Left ventricle myocardium superior (tissue), 1 donor: ENCODE measurements at places on chromosomes 12 and 14. TPM values are rescaled to one million over a fixed set of nuclear protein-coding genes. Genes with fewer than 3 reads are reported as not detected.

DNA sequence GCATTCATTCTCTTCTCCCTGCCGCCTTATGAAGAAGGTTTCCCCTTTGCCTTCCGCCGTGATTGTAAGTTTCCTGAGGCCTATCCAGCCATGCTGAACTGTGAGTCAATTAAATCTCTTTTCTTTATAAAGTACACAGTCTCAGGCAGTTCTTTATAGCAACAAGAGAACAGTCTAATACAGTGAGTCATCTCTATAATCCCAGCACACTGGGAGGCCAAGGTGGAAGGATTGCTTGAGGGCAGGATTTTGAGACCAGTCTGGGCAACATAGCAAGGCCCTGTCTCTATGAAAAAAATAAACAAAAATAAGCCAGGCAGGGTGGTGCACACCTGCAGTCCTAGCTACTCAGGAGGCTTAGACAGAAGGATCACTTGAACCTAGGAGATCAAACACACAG, 259.9 kb downstream of the CEP128 start:
- no peak for DNase-seq

DNA sequence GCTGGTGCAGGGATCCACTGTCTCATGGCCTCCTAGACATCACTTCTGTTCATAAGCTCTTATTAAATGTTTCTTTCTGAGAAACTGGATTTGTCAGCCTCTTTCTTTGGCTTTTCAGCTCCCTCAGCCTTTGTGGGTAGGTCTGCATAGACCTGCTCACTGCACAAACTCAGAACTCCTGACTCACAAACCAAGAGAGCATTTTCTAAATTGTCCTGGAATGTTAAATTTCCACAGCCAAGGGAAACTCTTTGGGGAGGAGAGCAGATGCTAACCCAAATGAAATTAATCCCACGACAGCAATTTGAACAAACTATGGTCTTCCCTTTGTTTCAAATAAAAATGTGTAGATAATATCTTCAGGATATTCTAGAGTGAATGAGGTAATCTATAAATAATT, 19.5 kb upstream of the CERS5 start:
- no peak for DNase-seq

- no peak for DNase-seq
Measured at GRCh38 chr14:60839657-60840056, 105.1 kb downstream of the MNAT1 start.

GRCh38 chr12:74725154-74725553, 187.5 kb downstream of the ATXN7L3B start:
- DNase-seq = no peak

DNA sequence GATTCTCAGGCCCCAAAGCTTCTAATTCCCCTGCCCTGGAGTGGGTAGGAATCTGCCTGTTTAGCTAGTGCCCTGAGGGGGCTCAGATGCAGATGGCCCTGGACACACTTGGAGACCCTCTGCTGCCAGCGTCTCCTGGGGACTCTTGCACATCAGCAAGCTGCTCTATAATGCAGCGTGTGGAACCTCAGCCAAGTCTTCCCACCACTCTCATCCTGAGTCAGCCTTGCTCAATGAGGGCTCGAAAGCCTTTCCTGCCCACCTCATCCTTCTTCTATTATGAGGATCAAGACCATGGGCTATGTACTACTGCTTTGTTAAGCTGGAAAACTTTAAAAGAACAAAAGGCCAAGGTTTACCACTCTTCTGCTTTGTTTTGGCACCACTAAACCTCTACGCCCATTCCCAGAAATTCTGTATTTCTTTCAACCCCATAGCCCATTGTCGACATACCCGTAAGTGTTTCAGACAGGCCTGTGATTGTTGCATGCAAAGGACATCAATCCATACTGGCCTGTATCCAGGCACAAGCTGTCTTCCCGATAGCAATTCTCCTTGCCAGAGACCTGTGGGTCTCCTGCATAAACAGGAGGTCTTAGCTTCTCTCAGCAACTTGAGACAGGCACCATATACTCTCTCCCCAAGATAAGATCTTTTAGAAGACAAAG, 246.9 kb downstream of the DPF3 start:
- DNase-seq = no peak

- DNase-seq = peak; percentile 43
Measured at GRCh38 chr12:3658327-3659163, 94.4 kb downstream of the CRACR2A start.

- no peak for DNase-seq
Measured at GRCh38 chr14:87386524-87386923, 606.5 kb downstream of the GALC start.

GRCh38 chr14:105167303-105168092, 1.1 kb downstream of the JAG2 start:
- peak; percentile 64 for DNase-seq

GRCh38 chr12:16385782-16386646, 38.6 kb downstream of the MGST1 start:
- no peak for DNase-seq

GRCh38 chr14:48125654-48126053, 450.2 kb upstream of the MDGA2 start:
- no peak for DNase-seq

- DNase-seq = no peak
Measured at GRCh38 chr12:90969346-90969745, 14.4 kb upstream of the CCER1 start.

GRCh38 chr14:73739174-73739898, 25.2 kb upstream of the PNMA1 start:
- DNase-seq = no peak

GRCh38 chr12:49675137-49675536, 32.1 kb downstream of the FMNL3 start:
- no peak for DNase-seq

DNA sequence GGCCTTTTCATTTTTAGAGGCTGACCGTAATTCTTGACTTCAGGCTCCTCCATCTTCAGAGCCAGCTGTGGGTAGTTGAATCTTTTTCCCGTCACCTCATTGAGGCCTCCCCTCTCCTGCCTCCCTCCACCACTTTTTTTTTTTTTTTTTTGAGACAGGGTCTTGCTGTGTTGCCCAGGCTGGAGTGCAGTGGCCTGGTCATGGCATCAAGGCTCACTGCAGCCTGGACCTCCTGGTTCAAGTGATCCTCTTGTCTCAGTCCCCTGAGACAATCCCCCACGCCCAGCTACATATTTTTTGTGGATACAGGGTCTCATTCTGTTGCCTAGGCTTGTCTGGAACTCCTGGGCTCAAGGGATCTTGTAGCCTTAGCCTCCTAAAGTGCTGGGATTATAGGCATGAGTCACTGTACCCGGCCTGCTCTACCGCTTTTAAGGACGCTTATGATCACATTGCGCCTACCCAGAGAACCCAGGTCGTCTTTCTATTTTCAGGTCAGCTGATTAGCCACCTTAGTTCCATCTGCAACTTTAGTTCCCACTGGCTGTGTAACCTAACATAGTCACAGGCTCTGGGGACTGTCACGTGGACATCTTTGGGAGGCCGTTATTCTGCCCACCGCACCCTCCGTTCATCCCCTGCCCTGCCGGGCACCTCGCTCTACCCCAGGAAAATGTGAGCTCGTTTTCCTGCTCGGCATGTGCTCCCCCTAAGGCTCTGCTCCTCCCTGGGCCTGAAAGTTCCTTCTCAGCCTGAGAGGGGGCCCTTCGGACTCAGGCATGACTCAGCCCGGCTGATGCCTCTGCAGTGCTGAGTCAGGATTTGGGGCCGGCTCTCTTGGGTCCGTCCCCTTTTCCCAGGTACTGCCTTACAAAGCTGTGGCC, 13.4 kb downstream of the TNFAIP2 start:
- DNase-seq = peak; percentile 66

- no peak for DNase-seq
Measured at GRCh38 chr12:107429006-107429705, 256.4 kb upstream of the PWP1 start.

DNA sequence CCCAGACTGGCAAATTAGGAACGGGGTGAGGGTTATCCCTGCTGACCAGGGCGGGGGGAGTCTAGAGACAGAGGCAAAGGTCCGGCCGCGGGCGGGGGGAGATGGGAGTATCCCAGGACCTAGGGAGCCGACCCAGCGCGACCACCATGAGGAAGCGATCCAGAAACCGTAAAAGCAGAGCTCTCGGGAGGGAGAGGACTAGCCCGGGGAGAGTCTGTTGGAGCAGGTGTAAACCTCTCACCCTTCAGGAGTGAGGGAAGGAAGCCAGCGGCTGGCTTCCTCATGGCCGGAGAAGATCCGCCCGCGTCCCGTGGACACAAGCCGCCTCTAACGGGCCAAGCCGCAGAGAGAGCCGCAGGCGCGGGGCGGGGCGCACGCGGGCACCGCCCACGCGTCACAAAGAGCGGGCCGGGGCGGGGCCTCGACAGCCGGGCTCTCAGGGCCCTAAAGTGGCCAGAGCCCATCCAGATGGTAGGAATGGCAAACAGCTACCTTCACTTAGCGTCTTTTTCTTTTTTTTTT, at the start of gene ACRBP:
ACRBP (minus strand) TSS at position 350 of the 522 bp plus-strand sequence; CDS start at position 284, 66 bp downstream.
- DNase-seq = peak; percentile 94

DNA sequence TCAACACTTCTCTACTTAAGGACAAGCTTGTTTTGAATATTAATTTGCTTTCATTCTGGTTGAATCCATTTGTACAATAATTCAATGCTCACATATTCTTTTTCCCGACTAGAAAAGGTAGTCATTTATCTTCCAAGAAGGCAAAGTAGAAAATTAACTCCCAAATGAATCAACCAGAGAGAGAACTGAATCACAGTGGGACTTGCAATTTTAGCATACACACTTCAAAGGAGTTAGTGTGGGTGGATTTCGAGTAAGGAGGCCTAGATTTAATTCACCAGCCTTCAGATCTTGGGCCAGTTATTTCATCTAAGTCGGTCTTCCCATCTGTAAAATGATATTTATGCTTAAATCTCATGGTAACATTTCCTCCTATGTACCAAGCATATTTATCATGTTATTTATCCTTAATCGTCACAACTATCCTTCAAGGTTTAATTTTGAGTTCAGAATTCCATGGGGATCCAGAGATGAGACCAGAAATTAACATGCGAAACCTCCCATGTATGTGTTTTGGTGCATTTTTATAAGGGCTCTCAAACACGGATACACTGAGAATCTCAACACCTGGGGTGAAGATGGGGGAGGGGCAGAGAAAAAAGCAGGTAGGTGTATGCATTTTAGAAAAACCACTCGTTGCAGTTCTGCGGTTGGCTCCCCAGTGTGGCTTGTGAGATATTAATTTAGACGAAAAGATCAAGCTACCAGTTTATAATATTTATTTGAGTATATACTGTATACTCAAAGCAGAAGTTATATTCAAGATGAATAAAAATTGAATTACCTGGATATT, 38.9 kb upstream of the IL22 start:
- no peak for DNase-seq

DNA sequence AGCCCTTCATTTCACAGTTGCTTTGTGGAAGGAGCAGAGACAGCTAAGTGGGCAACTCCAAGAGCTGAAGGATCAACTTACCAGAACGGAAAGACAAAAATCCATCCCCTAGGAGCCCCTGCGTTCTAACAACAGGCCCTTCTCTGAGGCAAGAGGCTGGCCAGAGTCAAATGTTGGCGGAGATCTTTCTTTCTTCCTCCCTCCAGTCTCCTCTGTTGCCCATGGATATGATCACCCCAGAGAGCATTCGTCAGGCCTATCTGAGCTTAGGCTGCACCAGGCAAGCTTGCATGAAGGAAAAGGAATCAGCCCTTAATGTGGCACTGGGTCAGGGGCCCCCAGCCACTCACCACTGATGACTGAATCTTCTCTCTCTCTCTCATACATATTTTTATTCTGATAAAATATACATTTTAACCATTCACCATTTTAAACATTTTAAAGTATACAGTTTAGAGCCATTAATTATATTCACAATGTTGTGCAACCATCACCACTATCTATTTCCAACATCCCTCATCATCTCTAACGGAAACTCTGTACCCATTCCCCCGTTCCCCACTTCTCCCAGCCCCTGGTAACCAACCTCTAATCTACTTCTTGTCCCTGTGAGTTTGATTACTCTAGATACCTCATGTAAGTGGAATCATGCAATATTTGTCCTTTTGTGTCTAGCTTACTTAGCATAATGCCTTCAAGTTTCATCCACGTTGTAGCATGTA, 52.9 kb upstream of the CCND2 start:
- no peak for DNase-seq

GRCh38 chr14:38775986-38776385, 327.0 kb downstream of the SEC23A start:
- no peak for DNase-seq

DNA sequence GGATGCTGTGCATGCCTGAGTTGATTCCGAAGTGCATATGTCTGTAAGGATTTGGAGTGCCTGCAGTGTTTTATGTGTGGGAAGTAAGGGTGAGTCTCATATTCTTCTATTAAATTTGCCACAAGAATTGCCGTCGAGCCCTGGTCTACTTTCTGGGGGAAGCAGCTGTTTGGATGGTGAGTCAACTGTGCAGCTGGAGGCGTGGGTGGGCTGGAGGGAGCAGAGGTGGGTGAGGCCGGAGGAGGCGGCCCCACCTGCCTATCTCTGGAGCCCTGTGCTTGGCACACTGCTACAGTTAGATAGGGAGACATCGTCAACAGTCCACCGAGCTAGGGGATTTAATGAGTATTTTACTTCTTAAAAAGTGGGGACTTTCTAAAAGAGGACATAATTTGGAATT, 9.7 kb downstream of the GLRX5 start:
- peak; percentile 55 for DNase-seq

GRCh38 chr12:57869298-57869926, 22.9 kb upstream of the CTDSP2 start:
- DNase-seq = peak; percentile 55

- DNase-seq = peak; percentile 48
Measured at GRCh38 chr14:50342221-50343078, 30.3 kb downstream of the DMAC2L start.

GRCh38 chr12:108519558-108519957, 4.5 kb downstream of the FICD start:
- DNase-seq = no peak

GRCh38 chr12:94812345-94812744, 162.0 kb upstream of the TMCC3 start:
- no peak for DNase-seq

- DNase-seq = no peak
Measured at GRCh38 chr14:78519863-78520262, 349.7 kb downstream of the NRXN3 start.

- DNase-seq = no peak
Measured at GRCh38 chr12:10182354-10183049, 3.7 kb downstream of the TMEM52B start.

DNA sequence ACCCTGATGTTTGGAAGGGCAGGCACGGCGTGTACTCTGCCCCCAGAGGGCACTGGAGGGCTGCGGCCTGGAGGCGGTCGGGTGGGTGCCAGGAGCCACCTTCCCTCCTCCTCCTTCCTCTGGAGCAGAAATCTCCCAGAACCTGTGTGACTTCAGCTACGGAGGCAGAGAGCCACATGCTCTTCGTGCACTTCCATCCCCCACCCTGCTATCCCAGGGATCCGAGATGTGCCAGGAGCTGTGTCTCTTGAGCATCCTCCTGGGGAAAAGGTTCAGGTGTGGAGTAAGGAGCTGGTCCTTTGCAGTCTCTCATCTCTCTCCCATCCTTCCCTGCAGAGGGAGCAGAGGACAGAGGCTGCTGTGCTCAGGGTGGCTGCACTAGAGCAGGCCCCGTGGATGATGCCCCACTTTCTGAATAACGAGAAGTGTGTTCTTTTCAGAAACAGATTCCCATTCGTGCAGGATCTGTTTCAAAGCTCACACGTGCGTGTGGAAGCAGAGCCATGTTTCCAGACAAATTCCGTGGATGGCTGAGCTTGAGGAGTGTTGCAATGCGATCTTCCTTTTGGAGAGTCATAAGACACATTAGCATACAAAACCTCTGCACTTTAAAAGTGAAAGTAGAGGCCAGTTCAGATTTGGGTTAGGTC, 162.9 kb downstream of the ADGRD1 start:
- no peak for DNase-seq

GRCh38 chr14:105039458-105040205, 18.7 kb upstream of the CDCA4 start:
- no peak for DNase-seq

The VWF gene
- total RNA-seq = 275 TPM

The CCNK gene
- 37.5 TPM for total RNA-seq

The GLIPR1 gene
- 8.8 TPM for total RNA-seq

The PIWIL1 gene
- not detected for total RNA-seq

The GPD1 gene
- 33.9 TPM for total RNA-seq
